Activated naive CD4-positive, alpha-beta T cell (primary cell): ENCODE measurements at places on chromosomes 5 and 9.

DNA sequence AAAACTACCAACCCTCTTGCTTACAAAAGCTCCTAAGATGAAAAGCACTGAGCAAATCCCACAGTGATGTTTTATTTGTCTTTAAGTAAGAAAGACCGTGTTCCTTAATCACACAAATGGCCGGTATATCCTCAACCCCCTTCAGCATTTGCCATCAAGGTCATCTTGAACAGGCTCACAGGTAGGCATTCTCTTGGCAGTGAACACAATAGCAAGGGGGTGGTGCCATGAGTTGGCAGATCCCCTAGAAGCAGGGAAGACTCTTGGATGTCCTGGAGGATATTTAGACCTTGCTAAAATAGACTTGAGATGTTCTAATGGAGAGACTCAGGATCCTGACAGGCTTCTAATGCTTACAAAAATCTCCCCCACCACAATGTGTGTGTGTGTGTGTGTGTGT is 323.0 kb downstream of the SPOCK1 start:
- no peak for DNase-seq

GRCh38 chr5:164581889-164582288 is 1076.5 kb downstream of the MAT2B start:
- DNase-seq, result no peak

GRCh38 chr9:35415402-35416097 is 74.4 kb upstream of the RUSC2 start:
- no peak for DNase-seq

- no peak for DNase-seq
These were observed 66.6 kb upstream of the SPATA31E1 start for GRCh38 chr9:87816036-87816435.

- no peak for DNase-seq
These were observed 1.7 kb upstream of the RECK start for GRCh38 chr9:36035006-36035405.

- no peak for DNase-seq
These were observed 448.9 kb downstream of the MED10 start for GRCh38 chr5:5929291-5930020.

GRCh38 chr9:117170567-117170966 is 244.3 kb downstream of the ASTN2 start:
- DNase-seq, result no peak

GRCh38 chr9:93066978-93067603 is 8.6 kb downstream of the SUSD3 start:
- DNase-seq, result no peak

GRCh38 chr5:8949908-8950307 is 596.0 kb downstream of the SEMA5A start:
- no peak for DNase-seq

GRCh38 chr9:15403155-15403554 is 19.5 kb upstream of the SNAPC3 start:
- DNase-seq, result no peak

DNA sequence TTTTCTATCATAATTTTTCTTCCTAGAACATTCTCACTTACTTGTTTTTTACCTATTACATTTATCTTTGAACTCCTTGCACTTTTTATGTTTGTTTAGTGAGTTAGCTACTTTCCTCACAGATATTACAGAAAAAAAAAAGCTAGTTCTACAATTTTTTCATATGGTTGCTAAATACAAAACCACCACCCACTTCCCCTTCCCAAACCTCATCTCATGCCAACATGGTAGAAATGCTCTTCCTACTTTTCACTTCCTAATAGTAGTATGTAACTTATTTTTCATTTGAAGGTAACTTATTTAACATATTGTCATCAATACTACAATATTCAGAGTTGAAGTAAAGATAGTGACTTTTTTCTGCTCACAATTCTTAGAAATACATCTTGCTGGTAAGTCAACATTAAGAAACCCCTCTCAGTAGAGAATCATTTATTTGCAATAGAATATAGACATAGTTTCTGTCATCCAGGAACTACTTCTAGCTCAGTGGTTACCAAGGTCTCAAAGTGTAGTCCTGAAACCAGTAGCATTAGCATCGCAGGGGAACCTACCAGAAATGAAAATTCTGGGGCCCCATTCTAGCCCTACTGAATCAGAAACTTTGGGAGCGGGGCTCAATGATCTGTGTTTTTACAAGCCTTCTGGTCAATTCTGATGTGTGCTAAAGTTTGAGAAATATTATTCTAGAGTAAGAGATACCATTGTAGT is 1124.6 kb downstream of the DTWD2 start:
- no peak for DNase-seq
